G401 (cell line): ENCODE measurements at places on chromosomes 3 and 15. TPM values are rescaled to one million over a fixed set of nuclear protein-coding genes. Genes with fewer than 3 reads are reported as not detected.

The RASGRP1 gene
- not detected in 2 replicates for total RNA-seq

The NANOGP8 gene
- total RNA-seq: 1.7 TPM in 1 of 2 replicates, not detected in the other

The UROC1 gene
- not detected in 2 replicates for total RNA-seq

DNA sequence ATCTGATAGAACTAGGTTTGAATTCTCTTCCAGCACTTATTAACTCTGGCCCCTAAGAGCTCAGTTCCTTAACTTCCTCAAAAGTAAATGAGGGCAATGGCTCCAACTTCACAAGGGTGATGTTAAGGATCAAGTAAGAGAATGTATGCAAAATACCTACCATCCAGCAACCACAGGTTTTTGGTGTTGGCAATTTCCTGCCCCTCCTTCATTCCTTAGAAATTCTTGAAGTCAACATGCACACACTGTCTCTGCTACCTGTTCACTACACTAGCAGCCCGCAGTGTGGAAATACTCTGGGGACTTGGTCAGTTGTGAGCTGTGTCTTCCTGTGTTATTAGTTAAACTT, 5.0 kb downstream of the ZBED2 start:
- no peak for DNase-seq

DNA sequence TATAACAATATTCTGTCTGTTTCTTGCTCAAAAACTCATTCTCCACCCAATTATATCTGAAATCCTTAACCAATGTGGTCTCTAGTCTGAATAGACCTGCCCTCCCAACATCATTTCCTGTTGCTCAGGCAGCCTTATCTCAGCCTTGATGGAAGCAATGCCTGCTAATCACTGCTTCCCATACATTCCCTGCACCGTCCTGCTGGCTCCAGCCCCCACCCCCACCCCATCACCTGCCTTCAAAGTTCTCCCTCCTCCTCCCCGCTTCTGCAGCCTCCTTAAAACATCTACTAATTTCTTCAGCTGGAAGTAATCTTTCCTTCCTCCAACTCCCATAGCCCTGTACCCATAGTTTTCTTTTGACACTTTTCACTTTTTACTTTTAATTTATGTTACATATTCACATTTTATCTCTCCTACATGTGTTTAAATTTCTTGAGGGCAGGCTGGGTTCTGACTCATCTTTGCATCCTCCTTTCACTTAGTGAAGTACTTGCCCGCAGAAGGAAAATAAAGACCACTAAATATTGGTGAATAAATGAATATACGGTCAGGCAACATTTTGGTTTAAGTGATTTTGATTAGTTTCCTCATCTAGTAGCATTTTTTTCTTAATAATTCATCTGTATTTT, 98.2 kb downstream of the MEIS2 start:
- DNase-seq: no peak
